ENCODE measurements at places on chromosomes 5 and 9.

- no peak for DNase-seq
These were observed 180.9 kb downstream of the CD180 start for GRCh38 chr5:67015541-67016191.

- DNase-seq, result peak; percentile 27
These were observed at the start of the genes ITGA1 and PELO for GRCh38 chr5:52787600-52788504. Gene ITGA1, plus strand, starts transcription at chr5:52787916. Its CDS starts 438 bp downstream, at chr5:52788354. Gene PELO, plus strand, starts transcription at chr5:52787916. Its CDS starts 12,479 bp downstream, at chr5:52800395.

DNA sequence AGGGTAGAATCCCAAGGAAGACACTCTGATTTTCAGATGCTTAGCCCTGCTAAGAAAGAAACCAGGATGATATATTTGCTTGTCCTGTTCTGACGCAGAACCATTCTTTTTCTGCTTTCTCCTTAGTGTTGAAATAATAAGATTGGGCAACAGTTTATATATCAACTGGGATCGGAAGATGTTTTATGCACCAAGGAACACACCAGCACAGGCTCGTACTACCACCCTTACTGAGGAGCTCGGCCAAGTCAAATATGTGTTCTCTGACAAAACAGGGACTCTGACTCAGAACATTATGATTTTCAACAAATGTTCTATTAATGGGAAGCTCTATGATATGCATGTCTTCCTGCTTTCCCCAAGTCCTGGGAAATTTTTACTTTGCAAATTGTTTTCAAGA is 19.0 kb upstream of the RUSC2 start:
- no peak for DNase-seq

- DNase-seq, result no peak
These were observed 142.2 kb upstream of the ZNF366 start for GRCh38 chr5:72649449-72649848.

- no peak for DNase-seq
These were observed 41.7 kb upstream of the GABRP start for GRCh38 chr5:170741801-170742200.

GRCh38 chr9:19442240-19442639 is 33.4 kb downstream of the ACER2 start:
- no peak for DNase-seq

GRCh38 chr5:134145779-134146581 is 30.8 kb downstream of the SKP1 start:
- peak; percentile 65 for DNase-seq
